ENCODE measurements at places on chromosomes 2 and 18.

DNA sequence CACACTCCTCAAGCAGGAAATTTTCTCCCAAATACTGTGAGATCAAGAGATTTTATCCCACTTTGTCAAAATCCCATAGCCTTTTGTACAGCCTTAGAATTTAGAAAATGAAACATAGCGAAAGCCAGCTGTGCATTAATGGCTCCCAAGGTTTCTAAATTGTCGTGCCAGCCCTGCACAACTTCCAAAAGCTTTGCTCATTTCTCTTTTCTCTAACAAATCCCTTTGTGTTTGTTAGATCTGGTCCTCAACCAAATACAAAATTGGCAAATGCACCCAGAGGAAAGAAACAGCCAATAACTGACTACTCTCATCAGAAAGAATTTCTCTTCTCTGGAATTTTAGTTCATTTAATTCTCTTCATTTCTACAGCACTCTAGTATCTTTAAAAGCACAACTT lies 361.1 kb downstream of the INSIG2 start:
- no peak for DNase-seq

DNA sequence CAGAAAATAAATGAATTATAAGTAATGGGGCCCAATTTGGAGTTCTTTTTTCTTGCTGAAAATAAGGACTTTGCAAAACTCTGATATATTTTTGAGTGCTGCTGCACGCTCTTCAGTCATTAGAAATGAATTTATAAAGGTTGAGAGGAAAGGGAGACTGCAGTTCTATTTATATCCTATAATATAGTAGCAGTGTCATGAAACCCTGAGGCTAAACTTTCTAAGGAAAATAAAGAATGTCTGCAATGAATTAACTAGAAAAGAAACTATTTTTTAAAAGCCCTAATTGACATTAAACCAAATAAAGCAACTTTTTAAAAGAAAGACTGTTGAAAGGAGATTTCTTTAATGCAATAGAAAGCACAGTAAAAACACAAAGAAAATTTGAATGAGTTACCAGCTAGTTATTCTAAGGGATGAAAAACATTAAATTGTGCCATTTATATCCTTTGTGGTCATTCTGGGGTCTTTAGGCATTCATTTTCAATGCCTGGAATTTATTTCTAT lies 1072.8 kb upstream of the TMEFF2 start:
- DNase-seq, result peak; percentile 18

DNA sequence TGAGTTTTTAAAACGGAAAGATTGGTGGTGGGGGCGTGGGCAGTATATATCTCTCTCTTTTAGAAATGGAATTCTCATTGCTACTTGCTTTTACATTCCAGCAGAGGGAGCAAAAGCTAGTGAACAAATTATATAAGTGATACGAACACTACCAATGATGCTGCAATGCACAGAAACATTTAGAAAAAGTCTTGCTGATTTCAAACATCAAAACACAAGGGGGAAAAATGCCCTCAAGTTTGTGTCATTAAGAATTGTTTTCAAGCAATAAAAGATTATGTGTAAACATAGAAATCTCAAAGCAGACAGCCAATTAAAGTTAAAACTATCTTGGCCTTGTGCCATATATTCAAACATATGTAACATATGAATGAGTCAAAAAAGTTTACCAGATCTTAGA lies 296.3 kb upstream of the KCNJ3 start:
- DNase-seq, result peak; percentile 59

DNA sequence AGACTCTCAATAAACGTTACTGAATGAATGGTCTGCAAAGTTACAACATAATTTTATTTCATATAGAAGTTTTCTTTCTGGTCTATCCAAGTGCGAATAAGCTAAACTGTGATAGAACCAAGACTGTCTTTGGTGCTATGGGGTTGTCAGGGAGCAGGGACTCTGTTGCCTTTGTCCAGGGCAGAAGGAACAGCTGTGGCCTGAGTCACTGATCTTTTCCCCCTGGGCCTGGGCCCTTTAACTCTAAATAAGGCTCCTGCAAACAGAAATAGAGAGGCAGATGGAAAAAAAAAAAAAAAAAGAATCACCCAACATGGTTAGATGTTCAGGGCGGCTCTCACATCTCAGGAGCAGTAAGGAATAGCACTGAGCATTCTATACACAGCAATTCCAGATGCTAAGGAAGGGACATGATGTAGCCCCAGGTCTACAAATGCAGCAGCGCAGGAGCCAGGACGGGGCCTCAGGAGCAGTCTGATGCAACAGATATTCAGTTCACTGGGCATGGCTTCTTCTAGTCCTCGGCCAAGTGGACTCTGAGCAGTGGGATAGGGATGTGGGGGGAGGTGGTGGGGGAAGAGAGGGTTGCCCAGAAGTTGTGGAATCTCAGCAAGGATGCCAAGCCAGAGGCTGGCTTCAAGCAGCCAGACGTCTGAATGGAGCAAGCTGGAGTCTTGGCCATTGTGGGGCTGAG lies 247.1 kb upstream of the SIX2 start:
- no peak for DNase-seq

DNA sequence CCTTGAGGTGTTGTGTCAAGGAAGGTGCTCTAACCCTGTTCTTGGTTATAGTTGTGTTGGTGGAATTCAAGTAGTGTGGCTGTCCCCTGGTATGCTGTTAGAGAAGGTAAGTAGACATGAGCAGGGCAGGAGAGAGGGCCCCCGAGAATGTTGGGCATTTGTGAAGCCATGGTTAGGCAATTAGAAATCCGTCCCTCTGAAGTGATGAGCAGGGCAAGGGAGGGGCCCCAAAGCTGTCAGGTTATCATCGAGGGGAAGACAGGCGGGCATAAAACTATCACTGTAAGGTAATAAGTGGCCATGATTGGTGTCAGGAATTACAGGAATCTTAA lies 5.2 kb downstream of the XRCC5 start:
- no peak for DNase-seq

DNA sequence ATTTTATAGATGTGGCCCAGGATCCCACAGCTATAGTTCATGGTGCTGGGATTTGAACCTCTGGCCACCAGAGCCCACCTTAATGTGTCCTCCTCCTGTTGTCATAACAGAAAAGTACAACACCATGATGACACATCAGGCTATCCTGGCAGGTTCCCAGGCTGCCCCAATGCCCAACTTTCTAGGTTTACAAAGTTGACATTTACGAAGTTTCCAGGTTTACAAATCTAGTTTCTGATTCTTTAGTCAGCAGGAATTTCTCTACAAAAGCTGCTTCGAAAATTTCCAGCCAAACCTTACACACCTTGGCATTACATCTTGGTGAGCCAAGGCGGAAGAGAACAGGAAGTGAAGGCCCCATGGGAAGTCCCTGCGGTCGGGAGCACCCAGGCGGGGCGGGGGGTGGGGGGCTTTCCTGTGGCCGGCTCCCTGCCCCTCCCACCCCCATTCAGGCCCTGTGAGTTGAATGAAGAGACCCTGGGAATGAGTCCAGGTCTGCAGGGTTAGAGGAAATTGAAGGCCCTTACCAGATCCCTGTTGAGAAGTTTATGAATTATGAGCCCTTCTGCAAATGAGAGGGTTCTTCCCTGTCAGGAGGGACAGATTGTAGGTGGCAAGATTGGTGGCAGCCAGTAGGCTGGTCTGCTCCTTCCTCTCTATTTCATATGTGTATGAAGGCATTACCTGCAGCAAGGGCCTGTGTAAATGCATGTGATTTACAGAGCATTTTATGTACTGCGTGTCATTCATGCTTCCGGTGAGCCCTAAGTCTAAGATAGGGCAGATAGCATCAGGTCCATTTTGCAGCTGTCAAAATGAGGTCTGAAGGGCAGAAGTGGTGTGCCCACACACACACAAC lies 11.1 kb upstream of the IL1RN start:
- no peak for DNase-seq

GRCh38 chr2:109304731-109305470 lies 175.9 kb downstream of the SH3RF3 start:
- no peak for DNase-seq

DNA sequence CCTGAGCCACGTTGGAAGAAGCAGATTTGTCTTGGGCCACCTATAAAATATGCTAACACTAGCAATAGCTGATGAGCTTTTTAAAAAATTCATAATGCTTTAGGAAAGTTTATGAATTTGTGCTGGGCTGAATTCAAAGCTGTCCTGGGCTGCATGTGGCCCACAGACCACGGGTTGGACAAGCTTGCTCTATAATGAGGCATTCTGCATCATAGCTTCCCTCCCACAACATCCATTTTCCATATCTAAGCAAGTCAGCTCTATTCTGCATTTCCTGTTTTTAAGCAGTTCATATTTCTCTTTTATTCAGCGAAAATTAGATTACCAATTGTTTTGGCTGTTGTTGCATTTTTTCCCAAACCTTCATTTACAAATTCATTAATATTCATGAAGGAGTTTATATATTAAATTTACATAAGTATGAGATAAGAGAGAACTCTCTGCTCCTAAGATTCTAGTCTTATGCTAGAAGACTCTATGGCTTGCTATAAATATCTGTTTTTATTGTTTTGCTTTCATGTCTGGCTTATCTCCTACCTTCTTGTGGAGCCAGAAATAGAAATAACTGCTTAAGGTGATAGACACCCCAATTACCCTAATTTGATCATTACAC lies 114.5 kb upstream of the HNRNPA3 start:
- DNase-seq, result no peak

GRCh38 chr2:54370405-54371104 lies 85.6 kb upstream of the SPTBN1 start:
- DNase-seq, result no peak

DNA sequence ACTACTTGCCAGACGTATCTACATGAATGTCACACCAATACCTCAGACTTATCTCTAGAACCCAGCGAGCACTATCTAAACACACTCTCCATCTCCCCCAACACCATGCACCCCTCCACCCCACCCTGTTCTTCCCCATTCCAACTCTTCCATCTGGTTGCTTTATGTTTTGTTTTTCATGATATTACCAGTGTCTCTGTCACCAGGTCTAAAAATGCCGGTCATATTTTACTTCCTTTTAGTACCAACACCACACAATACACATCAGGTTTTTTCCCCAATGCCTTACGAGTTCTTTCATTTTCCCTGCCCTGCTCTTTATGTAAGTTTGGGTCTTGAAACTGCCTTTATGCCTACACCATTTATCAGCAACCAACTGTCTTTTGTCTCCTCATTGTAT lies 10.2 kb upstream of the ITGA4 start:
- DNase-seq, result no peak

- DNase-seq, result peak; percentile 4
Observed at GRCh38 chr2:229084447-229084846, 186.6 kb downstream of the PID1 start.

DNA sequence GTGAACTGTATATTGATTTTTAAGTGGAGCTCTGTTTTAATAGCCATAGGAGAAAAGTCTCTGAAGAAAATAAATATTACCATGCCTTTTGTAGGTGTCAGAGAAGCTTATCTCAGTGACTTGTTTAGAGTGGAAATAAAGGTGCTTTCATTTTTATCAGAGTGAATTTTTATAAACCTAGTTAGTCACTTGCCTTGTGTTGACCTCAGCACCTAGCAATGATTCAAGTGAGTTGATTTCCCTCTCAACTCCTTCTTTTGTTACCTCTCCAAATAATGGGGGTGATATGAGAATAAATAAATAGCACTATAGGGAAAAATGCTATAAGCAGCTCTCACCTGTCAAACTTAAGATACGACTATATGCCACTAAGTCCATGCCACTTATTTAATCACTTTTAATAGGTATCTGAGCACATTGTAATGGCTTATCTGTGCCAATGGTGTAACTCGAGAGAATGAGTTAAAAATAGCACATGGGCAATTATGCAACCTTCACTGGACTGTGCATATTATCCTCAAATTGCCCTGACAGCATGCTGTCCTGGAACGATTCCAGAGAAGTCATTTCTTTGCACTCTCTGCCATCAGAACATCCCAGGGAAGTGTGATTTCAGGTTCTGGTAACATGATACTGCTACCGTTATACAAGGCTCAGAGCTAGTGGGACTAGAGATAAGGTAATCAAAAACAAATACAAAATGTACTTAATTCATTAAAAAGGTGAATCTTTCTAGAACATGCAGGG lies 290.8 kb downstream of the CCDC85A start:
- DNase-seq, result peak; percentile 12

DNA sequence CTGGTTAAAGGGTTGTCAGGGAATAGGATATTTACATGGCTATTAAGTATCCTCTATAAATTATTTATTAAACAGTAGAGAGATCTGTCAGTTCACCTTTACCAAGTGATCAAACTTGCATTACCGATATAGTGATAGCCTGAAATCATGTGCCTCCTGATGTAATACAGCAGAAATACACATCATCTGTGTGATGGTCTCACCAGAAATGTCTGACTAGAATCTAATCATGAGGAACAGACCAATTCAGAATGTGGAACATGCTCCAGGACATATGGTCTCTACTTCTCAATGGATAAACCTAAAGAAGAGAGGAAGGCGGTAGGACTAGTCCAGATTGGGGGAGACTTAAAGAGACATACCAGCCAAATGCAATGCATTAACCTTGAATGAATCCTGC lies 6.2 kb downstream of the VPS54 start:
- no peak for DNase-seq

DNA sequence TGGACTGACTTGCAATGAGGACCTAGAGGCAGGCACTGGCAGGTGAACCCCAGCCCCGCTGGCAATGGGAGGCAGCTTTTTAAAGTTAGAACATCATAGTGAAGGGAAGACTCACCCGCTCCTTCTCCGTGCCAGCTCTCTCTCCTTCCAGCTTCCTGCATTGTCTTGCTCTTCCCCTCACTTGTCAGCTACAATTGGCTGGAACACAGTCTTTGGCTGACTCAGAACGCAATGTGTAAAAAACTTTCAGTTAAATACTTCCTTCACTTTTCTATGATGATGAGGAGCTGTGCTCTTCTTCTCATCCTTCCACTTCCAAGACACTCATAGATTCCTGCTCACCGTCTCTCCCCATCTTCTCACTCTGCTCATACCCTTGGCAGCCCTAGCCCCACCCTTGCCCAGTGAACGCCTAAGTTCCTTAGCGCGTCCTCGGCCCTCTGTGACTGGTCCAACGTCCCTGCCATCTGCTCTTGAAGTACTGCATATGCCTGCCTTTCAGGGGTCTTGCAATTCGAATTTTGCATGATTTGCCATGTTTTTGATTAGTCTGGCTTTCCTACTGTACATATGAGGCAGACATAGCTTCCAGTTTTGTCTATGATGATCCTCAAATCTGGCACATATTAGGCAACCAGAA lies 118.0 kb upstream of the TMEM200C start:
- peak; percentile 34 for DNase-seq

GRCh38 chr2:3480352-3481010 lies 38.9 kb downstream of the ADI1 start:
- no peak for DNase-seq

GRCh38 chr2:218882866-218883366 lies 2.3 kb downstream of the WNT10A start:
- no peak for DNase-seq

Data from fibroblast of skin of scalp (primary cell).